Activated CD4-positive, alpha-beta T cell treated with anti-CD3 and anti-CD28 coated beads for 36 hours (primary cell): ENCODE measurements at places on chromosomes 2 and 18.

GRCh38 chr18:68104036-68104435 lies 587.5 kb upstream of the DSEL start:
- no peak for DNase-seq

- no peak for DNase-seq
Measured at GRCh38 chr2:241996100-241996499, 126.6 kb downstream of the RTP5 start.

- DNase-seq = no peak
Measured at GRCh38 chr2:3429066-3429610, 49.6 kb downstream of the TRAPPC12 start.

GRCh38 chr2:20125164-20125563 lies 73.7 kb upstream of the LAPTM4A start:
- DNase-seq = no peak
